ENCODE measurements at places on chromosomes 12 and 14. TPM values are rescaled to one million over a fixed set of nuclear protein-coding genes. Genes with fewer than 3 reads are reported as not detected.

Gene SIX1
- total RNA-seq: 3.7 TPM

- no peak for DNase-seq
Observed at GRCh38 chr14:99163446-99163845, 108.6 kb downstream of the BCL11B start.

GRCh38 chr12:128818065-128819022 lies 5.4 kb downstream of the SLC15A4 start:
- DNase-seq: no peak

Gene CISTR
- total RNA-seq: not detected

- DNase-seq: no peak
Observed at GRCh38 chr14:66401449-66402095, 84.6 kb upstream of the CCDC196 start.

Gene LRIG3
- 51.8 TPM for total RNA-seq

DNA sequence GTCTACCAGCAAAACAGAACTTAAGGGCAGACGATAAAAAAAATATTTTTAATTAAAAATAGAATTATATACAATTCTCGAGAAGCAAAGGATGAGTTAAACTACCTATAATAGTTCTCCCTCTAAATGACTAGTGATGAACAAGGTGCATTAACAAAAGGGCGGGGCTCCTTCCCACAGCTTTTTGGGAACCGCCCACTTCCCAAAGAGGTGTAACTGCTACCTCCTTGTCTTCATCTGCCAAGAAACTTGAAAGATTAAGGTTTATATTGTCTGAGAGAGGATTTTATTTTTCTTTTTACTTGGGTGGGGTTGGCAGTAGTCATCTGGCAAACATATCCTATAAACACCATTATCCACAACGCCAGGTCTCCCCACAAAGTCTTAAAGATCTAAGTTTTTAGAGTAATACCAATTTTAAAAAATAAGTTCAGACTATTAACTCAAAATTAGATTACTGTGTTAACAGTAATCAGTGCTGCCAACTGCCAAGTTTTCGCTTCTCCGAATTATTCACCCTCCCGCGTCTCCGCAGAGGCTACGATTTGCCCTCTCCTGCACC lies 938 bp downstream of the RALGAPA1 start:
- no peak for DNase-seq

Gene DCN
- 71.4 TPM for total RNA-seq
